AG04449 (cell line): ENCODE measurements at places on chromosomes 7 and 10.
A peak's percentile ranks its signal among the peaks of the same experiment; 100 is the strongest.

GRCh38 chr7:5625938-5626337 is 155.5 kb downstream of the RNF216 start:
- peak; percentile 74 for DNase-seq

- DNase-seq, result no peak
Observed at GRCh38 chr7:46557295-46557711, 636.2 kb upstream of the IGFBP3 start.

GRCh38 chr10:132509506-132510173 is 27.9 kb upstream of the INPP5A start:
- no peak for DNase-seq

- no peak for DNase-seq
Observed at GRCh38 chr7:44411306-44411705, 79.2 kb downstream of the NUDCD3 start.

DNA sequence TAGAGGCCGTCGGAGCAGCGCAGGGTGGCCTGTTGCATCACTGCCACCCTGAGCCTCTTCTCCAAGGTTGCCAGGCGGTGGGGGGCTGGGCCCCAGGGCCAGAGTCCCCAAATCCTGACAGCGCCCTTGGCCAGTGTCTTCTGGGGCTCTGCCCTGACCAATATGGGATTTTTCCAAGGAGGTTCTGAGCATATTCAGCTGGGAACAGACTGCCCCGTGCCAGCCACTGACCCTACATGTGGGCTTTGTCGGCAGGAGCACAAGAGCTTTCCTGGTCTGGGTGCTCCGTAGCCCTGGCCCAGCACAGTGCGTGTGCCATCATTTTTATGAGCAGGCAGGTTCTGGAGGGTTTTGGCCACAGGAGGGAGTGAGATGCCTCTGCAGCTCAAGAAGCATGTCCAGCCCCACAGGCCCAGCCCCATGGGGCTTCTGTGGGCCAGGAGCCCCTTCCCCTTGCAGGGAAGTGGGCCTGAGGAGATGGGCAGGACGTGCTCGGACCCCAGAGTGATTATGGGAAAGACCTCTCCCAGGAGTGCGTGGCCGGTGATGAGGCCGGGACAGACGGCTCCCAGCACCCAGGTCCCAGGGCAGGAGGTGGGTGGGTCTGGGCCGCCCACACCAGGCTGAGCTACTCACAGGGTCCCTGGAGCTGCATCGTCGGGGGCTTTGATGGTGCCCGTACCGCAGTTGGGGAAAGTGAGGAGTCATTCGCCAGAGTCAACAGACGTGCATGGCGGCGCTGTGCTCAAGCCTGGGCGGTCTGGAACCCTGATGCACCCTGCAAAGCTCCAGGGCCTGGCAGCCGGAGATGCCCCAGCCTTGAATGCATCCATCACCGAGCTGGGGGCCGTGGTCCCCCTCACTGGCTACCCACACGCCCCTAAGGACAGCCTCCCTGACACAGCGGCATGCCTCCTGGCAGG is 66.6 kb downstream of the PWWP2B start:
- DNase-seq, result no peak

DNA sequence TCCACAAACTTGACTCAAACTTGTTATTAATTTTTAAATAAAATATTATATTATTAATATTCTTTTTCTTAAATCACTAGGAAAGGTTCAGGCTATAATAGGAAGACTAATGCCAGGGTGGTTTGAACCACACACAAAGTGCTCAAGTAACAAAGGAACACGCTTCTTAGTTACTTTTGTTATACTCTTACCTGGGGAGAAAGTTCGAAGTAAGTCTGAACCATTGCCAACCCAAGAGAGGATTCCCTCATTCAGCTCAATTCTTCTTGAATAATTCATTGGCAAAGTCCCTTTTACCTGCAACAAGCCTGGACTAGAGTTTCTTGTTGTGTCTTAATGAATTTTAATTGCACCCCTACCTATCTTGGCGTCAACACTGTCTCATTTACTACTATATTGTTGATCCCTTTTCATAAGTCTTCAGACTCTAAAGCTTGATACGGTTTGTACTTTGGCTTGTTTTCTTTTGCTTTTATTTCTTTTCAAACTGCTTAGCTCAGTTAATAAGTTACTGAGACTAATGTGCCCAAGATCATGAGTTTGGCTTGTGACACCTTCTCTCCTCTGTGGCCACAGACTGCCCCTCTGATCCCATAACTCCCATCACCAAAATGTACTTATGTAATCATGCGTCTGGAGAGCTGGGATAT is 10.2 kb upstream of the C10orf67 start:
- DNase-seq, result no peak

DNA sequence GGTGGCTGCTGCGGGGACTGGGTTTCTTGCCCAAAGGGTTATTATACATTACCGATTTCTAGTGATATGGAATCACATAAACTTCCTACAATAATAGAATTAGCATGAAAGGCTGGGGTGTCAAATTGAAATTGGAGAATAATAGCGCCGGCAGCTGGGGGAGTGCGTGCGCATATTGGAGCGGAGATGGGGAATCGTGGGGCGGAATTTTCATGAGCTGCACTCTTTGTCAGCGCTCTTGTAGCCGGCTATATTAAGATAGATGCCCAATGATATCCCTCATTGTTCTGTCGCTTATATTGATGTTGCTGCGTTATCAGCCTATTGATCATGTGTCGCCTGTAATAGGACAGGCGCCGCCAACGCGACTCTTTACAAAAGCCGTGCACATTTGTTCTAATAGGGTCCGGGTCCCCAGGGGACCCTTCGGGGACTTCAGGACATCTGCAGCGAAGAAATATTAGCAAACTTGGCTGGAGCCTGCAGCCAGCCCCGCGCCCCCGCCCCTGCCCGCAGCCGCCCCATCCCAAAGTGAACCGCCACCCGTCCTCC is 5.1 kb downstream of the UNCX start:
- no peak for DNase-seq

- no peak for DNase-seq
Observed at GRCh38 chr7:121957626-121958025, 84.7 kb downstream of the PTPRZ1 start.

GRCh38 chr7:30659312-30659711 is 22.9 kb downstream of the CRHR2 start:
- DNase-seq, result no peak

GRCh38 chr7:42831718-42832522 is 80.0 kb downstream of the C7orf25 start:
- no peak for DNase-seq

DNA sequence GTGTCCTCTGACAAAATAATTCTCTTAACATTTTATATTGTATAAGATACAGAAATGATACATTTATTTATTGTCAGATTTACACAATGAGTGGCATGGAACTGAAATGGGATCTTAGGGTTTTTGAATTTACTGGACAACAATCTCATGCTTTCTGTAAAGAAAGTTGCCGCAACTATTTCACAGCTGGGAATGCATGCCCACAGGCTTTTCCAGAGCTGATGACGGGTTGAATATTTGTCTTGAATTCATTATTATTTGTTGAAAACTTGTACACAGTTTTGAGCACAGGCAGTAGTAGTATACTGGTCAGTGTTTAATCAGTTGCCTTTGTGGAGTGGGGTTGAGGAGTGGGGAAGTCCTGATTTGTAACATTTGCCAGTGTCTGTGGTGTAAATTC is 20.5 kb upstream of the MRC1 start:
- DNase-seq, result no peak

DNA sequence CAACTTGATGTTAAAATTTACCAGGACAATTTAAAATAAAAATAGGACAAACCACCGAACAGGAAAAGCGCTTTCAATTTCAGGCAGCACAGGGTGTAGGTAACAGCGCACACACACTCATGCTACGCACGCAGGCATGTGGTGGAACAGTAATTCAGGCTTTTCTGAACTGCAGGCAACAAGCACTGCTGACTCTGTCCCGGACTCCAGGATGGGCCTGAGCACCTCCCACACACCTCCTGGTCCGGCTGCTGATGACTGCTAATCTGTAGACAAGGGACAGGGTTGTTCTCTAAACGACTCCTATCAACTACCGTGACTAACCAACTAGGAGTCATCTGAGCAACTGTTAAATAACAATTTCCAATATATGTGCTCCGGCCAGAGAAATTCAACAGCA is 192.6 kb upstream of the FRMD4A start:
- DNase-seq, result no peak

- no peak for DNase-seq
Observed at GRCh38 chr7:92671505-92672169, 81.4 kb upstream of the FAM133B start.

DNA sequence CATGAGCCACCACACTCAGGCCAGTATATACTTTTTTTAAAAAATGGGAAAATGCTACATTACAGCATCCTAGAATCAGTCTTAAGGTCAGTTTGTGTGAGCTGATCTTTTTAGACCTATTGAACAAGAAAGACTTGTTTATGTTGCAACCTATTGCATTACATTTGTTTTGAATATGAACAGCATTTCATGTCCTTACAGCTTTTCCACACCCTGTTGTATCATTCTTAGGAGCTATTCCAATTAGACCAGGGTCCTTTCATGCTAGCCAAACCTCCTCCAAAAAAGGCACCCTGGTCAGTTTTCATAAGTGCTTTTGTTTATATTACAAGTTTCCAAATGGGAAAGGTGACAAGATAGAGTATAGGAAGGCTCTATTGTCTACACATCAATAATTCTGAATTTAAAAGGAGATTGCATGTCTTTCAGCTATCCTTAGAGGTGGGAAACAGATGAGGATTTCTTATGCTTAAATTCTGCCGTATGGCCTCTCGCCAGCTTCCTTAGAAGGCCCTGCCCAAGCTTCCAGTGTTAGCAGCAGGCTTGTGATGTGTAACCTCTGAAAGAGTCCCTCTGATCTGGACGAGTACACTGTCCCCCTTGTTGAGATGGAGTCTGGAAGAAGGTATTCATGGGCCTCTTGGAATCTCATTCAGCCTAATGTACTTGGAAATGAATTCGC is 171.9 kb downstream of the OTUD1 start:
- no peak for DNase-seq

GRCh38 chr10:113056441-113057021 is 106.5 kb downstream of the TCF7L2 start:
- DNase-seq, result peak; percentile 52
